Hematopoietic multipotent progenitor cell treated with erythropoietin and hydrocortisone succinate and interleukin-3 and kit ligand, for 15 days (in vitro differentiated cells): ENCODE measurements at places on chromosomes 5 and 9.

GRCh38 chr9:15915711-15916110 lies 362.9 kb downstream of the CCDC171 start:
- DNase-seq, result no peak

- DNase-seq, result no peak
These were observed 429.9 kb downstream of the CAAP1 start for GRCh38 chr9:26462751-26463150.

DNA sequence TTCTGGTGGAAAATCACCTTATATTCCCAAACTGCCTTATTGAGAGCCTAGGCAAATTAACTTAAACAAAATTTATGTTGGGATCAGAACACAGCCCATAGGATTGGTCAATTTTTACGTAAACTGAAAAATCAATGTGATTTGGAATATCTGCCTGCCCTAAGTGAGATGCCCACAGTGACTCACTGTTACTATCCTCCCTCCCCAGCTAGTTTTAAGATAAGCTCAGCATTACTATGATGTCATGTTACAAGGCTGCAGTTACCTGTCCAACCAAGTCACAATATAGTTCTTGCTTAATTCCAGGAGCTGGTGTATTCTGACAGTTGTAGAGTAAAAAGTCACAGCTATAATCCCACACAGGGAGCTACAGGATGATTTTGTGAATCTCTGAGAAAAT lies 23.1 kb downstream of the SKP1 start:
- DNase-seq, result no peak

DNA sequence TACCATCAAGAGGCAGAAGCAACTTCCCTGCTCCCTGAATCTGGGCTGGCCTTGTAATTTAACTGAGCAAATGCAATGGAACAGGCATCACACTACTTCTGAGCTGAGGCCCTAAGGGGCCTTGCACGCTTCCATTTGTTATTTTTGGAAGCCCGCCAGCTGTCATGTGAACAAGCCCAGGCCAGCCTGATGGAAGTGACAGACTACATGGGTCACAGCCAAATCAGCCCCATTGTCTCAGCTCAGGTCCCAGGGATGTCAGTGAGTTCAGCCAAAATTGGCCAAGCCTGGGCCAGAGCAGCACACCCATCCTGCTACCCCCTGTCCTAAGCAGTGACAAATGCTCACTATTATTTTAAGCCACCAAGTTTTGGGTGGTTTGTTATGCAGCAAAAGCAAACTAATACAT lies 72.8 kb downstream of the PRRT1B start:
- peak; percentile 14 for DNase-seq

DNA sequence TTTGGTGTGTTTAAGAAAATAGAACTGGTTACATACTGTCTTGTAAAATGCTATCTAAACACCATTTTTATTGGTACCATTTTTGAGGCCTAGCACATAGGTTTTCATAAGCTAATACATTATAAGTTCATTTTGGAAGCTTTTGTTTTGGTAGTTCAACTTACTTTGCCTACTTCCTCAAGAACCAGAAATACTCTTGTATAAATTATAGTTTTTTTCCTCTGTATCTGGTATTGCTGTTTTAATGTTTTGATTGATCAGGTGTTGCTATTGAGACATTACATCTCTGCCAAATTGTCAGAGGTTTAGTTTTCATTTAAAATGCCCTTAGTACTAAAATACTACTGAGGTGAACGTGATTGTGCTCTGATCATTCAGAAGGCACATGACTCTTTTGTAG lies 90.6 kb upstream of the GRHPR start:
- no peak for DNase-seq

DNA sequence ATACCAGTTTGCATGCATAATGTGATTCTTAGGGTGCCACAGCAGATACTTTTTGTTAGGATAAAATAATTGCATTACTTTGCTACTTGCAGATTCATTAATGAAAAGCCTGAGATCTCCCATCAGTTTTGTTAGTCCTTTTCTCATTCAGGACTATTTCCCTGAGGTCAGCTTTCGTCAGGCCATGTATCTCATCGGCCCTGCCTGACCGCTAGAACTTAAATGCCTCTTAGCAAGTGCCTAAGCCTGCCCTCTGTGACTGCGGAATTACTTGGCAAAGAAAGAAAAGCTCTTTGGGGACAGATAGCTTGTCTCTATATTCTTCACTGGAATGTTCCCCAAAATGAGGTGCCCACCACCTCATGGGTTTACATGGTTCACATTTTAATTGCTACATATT lies 147.8 kb downstream of the KCTD16 start:
- no peak for DNase-seq

GRCh38 chr5:5782402-5782801 lies 359.9 kb downstream of the ICE1 start:
- DNase-seq, result no peak

DNA sequence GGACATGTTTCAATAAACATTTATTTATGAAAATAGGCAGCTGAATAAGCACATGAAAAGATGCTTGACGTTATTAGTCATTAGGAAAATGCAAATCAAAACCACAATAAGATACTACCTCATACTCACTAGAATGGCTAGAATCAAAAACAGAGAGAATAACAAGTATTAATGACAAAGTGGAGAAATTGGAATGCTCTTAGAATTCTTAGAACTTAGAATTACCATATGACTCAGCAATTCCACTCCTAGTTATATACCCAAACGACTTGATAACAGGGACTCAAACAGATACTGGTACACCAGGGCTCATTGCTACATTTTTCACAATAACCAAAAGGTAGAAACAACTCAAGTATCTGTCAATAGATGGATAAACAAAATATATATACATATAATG lies 15.1 kb upstream of the TRIM36 start:
- DNase-seq, result no peak

GRCh38 chr9:124437086-124437485 lies 13.2 kb upstream of the ADGRD2 start:
- DNase-seq, result no peak

- DNase-seq, result no peak
These were observed 143.3 kb upstream of the LMX1B start for GRCh38 chr9:126470241-126470993.

- no peak for DNase-seq
These were observed 82.4 kb downstream of the AK8 start for GRCh38 chr9:132795511-132796303.

GRCh38 chr5:110726249-110727024 lies at the start of gene TMEM232:
Gene TMEM232, minus strand, starts transcription at chr5:110726671. Its CDS starts 59,319 bp downstream, at chr5:110667352.
- DNase-seq, result peak; percentile 75

GRCh38 chr9:32574858-32575257 lies 1.9 kb upstream of the NDUFB6 start:
- DNase-seq, result no peak
